ENCODE measurements at places on chromosomes 3 and 15. TPM values are rescaled to one million over a fixed set of nuclear protein-coding genes. Genes with fewer than 3 reads are reported as not detected.

Gene P2RY12
- total RNA-seq = not detected

Gene ZNF860
- 3.7 TPM for total RNA-seq

DNA sequence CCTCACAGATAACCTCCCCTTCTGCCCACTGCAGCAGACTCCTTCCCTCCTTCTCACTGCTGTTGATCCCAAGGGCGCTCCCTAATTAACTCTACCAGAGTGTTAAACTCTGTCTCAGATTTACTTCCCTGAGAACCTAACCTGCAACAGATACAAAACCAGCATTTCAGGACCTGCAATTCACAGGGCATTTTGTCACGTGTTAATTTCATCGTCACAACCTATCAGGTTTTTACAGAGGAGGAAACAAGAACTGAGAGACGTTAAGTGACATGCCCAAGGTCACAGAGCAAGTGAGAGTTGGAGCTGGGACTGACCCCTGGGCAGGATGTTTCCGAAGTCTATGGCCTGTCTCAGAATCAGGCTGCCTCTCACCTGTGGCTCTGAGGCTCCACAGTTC is 223.9 kb downstream of the UACA start:
- no peak overlapping the region for H3K4me3 ChIP-seq
- no peak for DNase-seq

Gene MED12L
- 5.0 TPM for total RNA-seq

DNA sequence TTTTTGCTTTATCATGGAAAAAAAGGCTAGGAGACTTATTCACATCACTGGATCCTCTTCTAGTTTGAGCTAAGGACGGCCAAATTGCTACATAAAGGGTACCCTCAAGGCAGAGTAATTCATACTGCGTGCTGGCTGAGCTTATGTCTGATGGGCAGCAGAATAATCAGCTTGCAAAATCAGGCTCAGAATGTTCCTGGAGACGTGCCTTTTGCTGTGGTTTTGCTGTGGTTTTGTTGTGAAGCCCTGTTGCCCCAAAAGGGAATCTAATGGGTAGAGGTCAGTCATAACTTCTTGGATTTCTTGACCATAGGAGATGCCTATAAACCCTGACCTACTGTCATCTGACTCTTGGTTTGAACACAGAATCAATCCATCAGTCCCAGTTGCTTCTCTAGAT is 189.9 kb downstream of the SOX2 start:
- H3K4me3 ChIP-seq = no peak overlapping the region
- DNase-seq = no peak
- peaks cover 3% of the 10 kb centered on the region for H3K27me3 ChIP-seq
- H3K27ac ChIP-seq = no peak overlapping the region

Measured in astrocyte (in vitro differentiated cells and primary cell).